Activated naive CD8-positive, alpha-beta T cell treated with anti-CD3 and anti-CD28 coated beads, Interleukin-2, amount 10 ng/mL, durations not matched to agents 7 days and 5 days (primary cell): ENCODE measurements at places on chromosomes 5 and 9. TPM values are rescaled to one million over a fixed set of nuclear protein-coding genes. Genes with fewer than 3 reads are reported as not detected.

The NAIP gene
- total RNA-seq = 10.1 TPM

The SEMA4D gene
- 391 TPM for total RNA-seq

The DOCK8 gene
- total RNA-seq = 318 TPM

The SLC6A3 gene
- 0.08 TPM for total RNA-seq

The PCDHB7 gene
- total RNA-seq = not detected

The SLC1A1 gene
- total RNA-seq = 0.11 TPM

The ALDOB gene
- total RNA-seq = not detected

The GOLM1 gene
- 1.4 TPM for total RNA-seq

The KCNN2 gene
- total RNA-seq = not detected

The TMEM252 gene
- total RNA-seq = not detected

The NUTM2F gene
- not detected for total RNA-seq

The TLR4 gene
- 0.72 TPM for total RNA-seq

The PRLR gene
- not detected for total RNA-seq

The FLT4 gene
- total RNA-seq = 13.2 TPM

The GMCL2 gene
- not detected for total RNA-seq

The MEF2C gene
- total RNA-seq = 0.60 TPM

The ITK gene
- total RNA-seq = 313 TPM

The SLC31A1 gene
- total RNA-seq = 8.8 TPM

The PAEP gene
- total RNA-seq = not detected

The PTGS1 gene
- total RNA-seq = 1.6 TPM

The CDK5RAP2 gene
- total RNA-seq = 113 TPM

The PDCD1LG2 gene
- total RNA-seq = 0.44 TPM

The C5orf58 gene
- not detected for total RNA-seq

The LECT2 gene
- total RNA-seq = not detected

The ACTBL2 gene
- total RNA-seq = not detected

The SAXO1 gene
- total RNA-seq = 0.42 TPM

The PCDHA4 gene
- total RNA-seq = not detected

The ABLIM3 gene
- total RNA-seq = not detected

The GALNT12 gene
- total RNA-seq = 12.2 TPM

The GRIN1 gene
- not detected for total RNA-seq

The NSG2 gene
- not detected for total RNA-seq

The DOCK2 gene
- total RNA-seq = 266 TPM

The SYK gene
- 0.69 TPM for total RNA-seq

The PDE6A gene
- not detected for total RNA-seq

The TRIP13 gene
- total RNA-seq = 20.9 TPM

The EIF4E1B gene
- total RNA-seq = not detected

The OR1L6 gene
- not detected for total RNA-seq

The ACOT12 gene
- not detected for total RNA-seq

The GPR150 gene
- total RNA-seq = 1.0 TPM

The SEMA5A gene
- total RNA-seq = 0.14 TPM

The SHOC1 gene
- not detected for total RNA-seq

The SPINK1 gene
- total RNA-seq = not detected

The CCL21 gene
- total RNA-seq = not detected

The PCDHGC5 gene
- total RNA-seq = not detected
